ENCODE measurements at places on chromosomes 4 and X.
A peak's percentile ranks its signal among the peaks of the same experiment; 100 is the strongest.

- DNase-seq, result no peak
Observed at GRCh38 chr4:156773648-156774357, 197.8 kb downstream of the PDGFC start.

DNA sequence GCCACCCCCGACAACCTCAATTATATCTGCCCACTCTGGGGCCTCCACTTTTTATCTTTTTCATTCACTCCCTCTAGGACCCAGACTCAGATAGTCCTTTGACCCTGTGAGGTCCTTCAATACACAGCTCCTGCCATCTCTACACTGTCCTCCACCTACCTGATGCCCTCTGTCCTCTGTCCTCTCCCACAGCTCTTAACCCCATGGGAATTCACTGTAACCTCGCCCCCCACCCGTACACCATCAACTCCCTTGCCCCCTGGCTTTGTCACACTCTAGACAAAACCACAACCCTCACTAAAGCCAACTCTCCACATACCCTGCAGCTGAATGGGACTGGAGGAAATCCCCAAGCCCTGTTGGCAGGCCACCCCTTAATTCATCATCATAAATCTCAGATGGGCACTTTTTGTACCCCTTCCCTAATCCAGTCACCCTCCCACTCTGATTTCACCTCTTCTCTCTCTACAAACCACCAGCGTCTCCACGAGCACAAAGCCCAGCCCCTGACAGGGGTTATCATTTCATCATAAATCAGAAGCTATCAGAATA lies 52.3 kb upstream of the ENPP6 start:
- DNase-seq, result no peak

GRCh38 chrX:112808651-112809195 lies 31.9 kb downstream of the AMOT start:
- no peak for DNase-seq

DNA sequence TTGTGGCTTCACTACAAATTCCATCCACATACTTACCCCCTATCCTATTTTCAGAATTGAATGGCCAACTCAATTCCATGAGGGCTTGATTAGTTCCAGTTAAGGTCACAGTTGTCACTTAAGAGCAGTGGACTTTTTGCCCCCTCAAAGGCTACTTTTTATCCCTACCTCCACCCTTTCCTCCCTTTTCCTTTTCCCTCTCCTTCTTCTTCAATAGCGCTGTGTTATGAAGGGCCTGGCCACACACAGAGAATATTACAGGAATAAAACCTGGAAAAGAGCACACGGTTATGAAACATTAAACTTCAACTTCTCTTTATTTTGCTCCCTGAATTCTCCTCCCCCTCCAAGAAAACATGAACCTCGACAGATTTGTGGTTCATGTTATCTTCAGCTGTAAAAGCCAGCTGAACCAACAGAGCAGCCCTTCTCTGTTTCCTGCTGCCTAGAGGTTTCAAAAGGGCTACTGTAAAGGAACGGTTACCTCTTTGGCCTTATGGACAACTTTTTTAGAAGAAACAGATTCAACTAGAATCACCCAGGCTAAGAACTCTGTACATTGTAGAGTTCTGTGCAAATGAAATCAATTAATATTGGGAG lies 87.0 kb upstream of the RPL34 start:
- DNase-seq, result no peak

DNA sequence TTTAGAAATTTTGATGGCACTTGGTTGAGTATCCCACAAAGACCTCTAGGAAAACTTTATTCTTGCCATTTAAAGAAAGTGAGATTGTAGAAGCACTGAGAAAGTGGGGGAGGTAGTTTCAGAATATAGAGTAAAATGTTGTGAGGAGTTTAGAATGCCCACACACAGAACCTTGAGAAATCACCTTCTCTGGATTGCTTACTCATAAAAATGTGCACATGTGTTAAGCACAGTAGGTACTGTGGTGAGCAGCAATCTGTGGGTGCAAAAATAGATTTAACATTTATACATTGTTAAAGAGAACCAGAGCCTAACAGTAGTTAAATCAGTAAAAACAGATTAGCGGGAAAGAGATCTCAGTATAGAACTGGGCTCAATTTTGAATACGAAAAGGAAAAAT lies 201.2 kb upstream of the NWD2 start:
- no peak for DNase-seq

DNA sequence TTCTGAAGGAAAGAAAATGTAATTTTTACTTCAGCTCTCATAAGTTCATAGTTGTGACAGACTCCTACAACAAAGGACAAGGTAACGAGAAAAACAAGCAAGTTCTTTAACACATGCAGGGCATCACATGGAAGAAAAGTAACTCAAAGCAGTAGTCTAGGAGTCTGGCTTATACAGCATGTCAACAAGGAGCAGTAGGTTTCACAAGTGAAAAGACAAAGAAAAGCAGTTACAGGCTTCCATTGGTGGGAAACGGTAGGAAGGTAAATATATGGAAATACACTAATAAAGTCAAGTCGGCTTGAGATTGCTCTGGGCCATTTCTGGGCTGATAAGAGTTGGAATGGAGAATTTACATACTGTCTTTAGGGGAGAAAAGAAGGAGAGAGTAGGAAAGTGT lies 228.4 kb upstream of the ZFP42 start:
- DNase-seq, result no peak

DNA sequence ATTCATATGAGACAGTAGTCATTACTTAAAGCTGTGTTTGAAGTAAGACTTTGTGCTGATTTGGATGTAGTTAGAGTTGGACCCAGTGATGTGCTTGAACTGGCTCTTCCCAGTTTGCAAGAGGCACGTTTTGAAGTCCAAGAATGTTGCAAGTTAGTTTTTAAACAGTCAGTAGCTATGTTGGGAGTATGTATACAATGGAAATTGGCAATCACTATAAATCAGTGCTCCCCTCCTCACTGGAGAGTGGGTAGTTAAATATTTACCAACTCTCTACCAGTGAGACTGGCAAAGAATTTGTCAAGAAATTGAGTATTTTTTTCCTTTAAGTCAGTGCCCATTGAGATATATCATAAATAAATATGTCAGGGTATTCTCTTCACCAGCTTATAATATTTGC lies 191.9 kb upstream of the SPRY1 start:
- DNase-seq, result no peak

DNA sequence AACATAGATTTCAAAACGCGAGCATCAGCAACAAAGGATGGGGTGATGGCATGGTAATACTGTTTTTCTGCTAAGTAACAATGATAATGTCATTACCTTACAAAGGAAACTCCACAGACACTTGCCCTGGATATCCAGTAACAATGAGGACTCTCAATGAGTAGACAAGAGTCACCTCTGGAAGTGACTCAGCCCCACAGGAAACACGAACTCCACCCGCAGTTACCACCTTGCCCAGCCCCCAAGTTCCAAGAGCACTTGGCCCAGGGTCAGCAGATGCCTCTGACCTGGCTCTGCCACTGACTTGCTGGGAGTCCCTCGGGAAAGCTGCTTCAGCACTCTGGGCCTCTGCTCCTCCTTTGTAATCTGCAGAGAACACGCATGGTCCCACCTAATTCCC lies 110.3 kb upstream of the MAP3K15 start:
- no peak for DNase-seq

GRCh38 chrX:108312957-108313356 lies 125.3 kb downstream of the COL4A6 start:
- peak; percentile 21 for DNase-seq

GRCh38 chr4:126965877-126966276 lies 666.9 kb upstream of the INTU start:
- DNase-seq, result no peak

- DNase-seq, result no peak
Observed at GRCh38 chr4:180618396-180618795, 1624.8 kb upstream of the TENM3 start.

DNA sequence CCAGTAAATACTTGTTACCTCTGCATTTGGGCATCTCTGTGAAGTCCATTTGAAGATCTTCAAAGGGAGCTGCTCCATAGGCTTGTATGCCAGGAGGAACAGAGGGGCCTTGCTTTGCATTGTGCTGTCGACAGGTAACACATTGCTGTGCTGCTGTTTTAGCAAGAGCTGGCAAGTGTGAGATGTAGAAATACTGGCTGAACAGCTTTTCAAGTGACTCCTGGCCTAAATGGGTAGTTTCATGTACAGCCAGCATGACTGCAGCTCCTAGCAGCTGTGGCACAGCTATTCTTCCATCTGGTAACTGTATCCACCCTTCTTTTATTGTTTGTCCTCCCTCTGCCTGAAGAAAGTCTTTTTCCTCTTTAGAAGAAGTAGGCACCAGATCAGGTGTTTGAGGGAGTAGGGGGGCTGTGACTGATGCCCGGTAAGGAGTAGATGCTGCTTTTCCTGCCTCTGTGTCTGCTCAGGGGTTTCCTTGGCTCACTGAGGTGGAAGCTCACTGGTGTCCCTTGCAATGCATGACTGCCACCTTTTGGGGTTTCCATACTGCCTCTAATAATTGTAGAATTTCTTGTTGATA lies 965.3 kb downstream of the CCSER1 start:
- DNase-seq, result no peak

DNA sequence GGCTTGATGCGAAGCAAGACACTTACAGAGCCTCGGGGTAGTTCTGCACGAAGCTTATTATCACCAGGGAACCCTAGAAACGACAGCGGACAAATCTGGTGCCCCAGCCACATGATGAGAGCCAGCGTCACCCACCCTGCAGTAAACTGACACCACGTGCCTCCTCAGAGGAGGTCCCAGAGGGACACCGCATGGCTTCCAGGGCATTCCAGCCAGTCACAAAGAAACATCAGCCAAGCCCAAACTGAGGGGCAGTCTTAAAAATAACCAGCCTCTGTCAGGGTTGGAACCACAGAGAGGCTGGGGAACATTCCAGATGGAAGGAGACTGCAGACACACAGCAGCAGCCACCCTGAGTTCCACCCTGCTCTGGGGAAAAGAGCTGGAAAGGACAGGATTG lies 36.6 kb upstream of the HGFAC start:
- no peak for DNase-seq

DNA sequence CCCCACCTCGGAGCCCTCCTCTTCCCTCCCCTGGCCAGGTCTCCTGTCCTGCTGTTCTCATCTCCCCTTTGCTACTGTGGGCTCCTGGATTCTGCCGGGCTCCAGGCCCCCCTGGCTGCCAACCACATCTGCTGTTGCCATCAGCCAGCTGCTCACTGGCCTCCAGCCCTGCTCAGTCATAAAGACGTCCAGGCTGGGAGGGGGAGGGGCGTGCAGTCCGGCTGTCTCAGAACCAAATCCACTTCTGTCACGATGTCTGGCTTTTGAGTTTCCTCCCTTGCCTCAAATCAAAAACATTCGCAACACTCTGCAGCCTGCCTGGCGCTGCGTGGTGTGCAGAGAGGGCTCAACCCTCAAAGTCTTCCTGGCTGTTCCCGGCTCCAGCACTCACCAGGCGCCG lies 7.1 kb downstream of the RASL11B start:
- DNase-seq, result no peak

DNA sequence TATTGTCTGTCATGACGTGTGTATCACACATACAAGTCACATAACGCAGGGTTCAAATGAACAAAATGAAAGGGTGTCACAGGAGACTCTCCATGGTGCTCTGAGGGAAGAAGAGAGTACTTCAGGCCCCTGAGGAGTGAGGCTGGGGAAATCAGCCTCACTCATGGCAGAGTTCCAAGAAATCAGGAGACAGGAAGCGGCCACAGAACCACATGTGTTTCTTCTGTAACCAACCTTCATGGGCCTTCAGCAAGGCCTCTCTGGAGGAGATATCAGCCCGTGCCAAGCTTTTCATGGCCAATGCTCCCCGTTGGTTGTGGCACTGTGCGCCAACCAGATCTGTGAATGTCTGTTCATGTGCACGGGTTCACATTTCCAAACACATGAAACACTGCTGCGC lies 76.0 kb downstream of the NAT8L start:
- no peak for DNase-seq

GRCh38 chrX:153766098-153766817 lies 2.2 kb downstream of the PLXNB3 start:
- peak; percentile 38 for DNase-seq

GRCh38 chrX:18661273-18661672 lies 10.6 kb downstream of the RS1 start:
- no peak for DNase-seq

- no peak for DNase-seq
Observed at GRCh38 chrX:3230496-3230895, 116.0 kb downstream of the MXRA5 start.

GRCh38 chr4:63211776-63212479 lies 1197.3 kb downstream of the TECRL start:
- DNase-seq, result no peak

GRCh38 chrX:3052860-3053259 lies 11.6 kb downstream of the ARSF start:
- no peak for DNase-seq

DNA sequence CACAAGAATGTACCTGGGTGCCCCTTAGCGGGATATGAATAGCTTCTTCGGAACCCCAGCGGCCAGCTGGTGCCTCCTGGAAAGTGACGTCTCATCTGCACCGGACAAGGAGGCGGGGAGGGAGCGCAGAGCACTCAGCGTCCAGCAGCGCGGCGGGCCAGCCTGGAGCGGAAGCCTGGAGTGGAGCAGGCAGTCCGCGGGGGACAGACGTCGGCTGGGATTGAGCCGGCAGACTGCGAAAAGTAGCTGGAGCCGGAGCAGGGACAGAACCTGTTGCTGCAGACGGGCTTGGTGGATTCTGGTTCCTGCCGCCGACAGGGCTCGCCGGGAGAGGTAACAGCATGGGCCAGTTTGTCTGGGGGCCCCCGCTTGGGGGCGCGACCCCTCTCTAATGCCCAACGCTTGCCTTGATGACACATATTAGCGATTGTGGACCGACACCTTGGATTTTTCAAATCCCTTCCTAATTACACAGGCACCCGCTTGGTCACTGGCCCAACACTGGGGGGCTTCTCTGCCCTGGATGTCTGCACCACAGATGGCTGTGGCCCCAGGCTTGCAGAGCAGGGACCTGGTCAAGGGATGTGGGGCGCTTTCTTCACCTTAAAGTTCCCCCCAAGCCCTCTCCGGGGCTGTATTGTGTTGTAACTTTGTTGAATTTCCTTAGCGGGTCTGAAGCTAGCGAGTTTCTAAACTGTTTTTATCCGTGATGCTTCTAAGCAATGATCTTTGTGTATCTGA lies at the start of gene NPFFR2:
Gene NPFFR2 (plus strand): TSS at position 133 of the 741 bp plus-strand sequence. CDS start 96,592 bp downstream, outside the sequence.
- no peak for DNase-seq

- no peak for DNase-seq
Observed at GRCh38 chrX:53072418-53073114, 9.6 kb upstream of the TSPYL2 start.

DNA sequence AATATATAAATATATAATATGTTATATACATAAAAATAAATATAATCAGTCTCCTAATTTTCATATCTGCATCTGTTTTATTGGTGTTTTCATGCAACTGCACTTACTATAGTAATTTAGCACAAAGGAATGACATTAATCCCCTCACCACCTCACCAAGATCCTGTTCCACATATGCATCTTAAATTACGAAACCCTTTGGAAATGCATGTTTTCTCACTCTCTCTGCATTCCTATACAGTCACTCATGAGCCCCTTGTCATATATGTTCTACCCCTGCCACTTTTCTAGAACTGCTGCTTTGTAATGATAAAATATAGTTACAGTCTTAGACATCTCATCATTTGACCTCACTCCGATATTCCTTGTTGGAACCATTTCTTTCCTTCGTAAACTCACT lies 728.7 kb upstream of the SLIT2 start:
- no peak for DNase-seq

All from NCI-H1436 (cell line).